Stimulated activated CD4-positive, alpha-beta T cell treated with anti-CD3 and anti-CD28 coated beads, Interleukin-4, amount 100 ng/mL, for 4 hours (primary cell): ENCODE measurements at places on chromosomes 16 and 17.

DNA sequence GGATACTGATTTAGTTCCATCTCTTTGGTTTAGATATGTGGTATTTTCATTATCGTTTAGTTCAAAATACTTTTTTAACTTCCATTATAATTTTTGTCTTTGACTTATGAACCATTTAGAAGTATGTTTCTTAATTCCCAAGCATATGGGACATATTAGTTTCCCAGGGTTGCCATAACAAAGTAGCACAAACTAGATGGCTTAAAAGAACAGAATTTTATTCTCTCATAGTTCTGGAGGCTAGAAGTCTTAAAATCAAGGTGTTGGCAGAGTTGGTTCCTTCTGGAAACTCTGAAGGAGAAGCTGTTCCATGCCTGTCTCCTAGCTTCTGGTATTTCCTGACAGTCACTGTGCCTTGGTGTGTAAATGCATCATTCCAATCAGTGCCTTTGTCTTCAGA, 291.5 kb upstream of the AXIN2 start:
- no peak for DNase-seq

DNA sequence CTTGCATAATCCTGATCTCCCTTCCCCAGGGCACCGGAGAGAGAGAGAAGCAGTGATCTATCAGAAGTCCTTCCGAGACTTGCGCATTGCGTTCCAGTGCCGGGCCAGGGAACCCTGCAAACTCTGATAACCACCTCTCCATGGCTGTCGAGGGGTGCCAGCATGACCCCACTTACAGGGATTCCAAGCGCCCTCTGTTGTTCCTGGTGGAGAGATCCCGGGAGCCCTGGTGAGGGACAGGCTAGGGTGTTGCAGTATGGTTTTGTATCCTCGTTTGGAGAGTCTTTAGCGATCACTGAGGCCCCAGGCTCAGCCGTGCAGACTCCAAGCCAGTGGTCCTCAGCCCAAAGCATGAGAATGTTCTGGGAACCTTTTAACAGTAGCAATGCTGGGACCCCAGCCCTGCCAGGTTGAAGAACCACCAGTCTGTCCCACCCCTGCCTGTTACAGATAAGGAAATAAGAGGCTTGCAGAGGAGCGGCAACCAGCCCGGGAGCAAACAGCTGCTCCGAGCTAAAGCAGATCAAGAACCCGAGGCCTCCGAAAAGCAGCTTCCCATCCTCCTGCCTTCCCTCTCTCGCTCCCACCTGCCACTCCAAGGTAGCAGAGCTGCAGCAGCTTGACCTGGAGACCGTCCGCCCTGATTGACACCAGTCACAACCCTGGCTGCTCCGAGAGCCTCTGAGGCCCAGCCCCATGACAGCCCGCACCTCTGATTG, 150.3 kb upstream of the RPL38 start:
- DNase-seq = no peak

DNA sequence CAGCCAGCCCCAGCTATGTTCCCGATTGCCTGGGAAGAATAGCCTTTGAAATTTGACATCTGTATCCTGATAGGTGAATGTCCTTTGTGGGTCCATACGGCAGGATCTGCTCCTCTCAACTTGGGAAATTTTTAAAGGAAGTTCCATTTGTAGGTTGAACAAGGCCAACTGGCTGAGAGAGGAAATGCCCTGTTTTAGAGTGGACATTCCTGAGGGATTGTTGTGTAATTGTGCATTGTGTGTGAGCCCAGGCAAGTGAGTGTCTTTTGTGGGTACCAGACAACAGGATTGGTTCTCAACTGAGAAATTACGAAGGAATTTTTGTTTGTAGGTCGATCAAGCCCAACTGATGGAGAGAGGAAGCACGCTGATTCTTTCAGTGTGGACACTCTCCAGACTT, 2.6 kb upstream of the CPHXL2 start:
- no peak for DNase-seq

GRCh38 chr16:27232061-27232900, 29.0 kb downstream of the KDM8 start:
- DNase-seq = peak; percentile 36
